Amniotic stem cell (primary cell): ENCODE measurements at places on chromosomes 12 and 14.

DNA sequence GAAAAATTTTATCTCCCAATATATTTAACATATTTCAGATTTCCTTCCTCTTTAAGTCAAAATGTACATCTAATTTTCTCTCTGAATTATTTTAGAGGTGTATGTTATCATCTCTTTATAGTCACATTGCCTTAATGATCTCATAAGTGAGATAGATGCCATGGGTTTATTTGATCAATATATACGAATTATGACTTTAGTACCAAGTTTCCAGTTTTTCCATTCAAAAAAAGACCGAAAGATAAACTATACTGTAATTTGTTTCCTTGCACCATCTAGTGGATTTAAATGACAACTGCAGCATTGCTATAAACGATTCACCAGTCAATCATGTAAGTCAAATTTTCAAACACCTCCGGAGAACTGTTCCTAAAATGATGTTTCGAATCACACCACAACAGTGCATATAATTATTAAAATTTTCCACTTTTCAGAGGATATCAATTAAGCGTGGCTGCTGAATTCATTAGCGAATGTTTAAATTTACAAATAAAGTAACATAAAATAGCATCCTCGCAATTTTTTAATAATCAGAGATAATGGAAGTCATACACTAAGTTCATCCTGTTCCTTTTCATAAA lies 419 bp upstream of the ATXN7L3B start:
- peak; percentile 24 for DNase-seq

GRCh38 chr12:57124261-57124877 lies 3.9 kb upstream of the LRP1 start:
- DNase-seq: peak; percentile 58

DNA sequence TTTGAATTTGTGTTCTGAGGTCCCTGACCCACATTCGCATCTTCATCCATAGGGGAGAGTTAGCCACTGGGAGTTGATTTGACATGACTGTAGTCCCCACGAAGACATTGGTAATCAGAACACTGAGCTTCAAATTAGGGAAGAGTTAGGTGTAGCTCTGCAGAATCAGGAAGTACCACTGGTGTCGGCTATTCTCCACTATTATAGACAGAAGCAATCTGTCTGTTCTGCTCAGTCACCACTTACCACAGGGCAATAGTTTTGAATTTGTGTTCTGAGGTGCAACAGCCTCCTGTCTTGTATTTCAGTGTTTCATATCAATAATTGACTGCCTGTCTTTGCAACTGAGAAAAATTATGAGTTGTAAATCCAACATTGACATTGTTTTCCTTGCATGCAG lies 407.6 kb downstream of the LRFN5 start:
- DNase-seq: no peak

GRCh38 chr12:114166362-114166761 lies 200.2 kb upstream of the RBM19 start:
- peak; percentile 1 for DNase-seq

DNA sequence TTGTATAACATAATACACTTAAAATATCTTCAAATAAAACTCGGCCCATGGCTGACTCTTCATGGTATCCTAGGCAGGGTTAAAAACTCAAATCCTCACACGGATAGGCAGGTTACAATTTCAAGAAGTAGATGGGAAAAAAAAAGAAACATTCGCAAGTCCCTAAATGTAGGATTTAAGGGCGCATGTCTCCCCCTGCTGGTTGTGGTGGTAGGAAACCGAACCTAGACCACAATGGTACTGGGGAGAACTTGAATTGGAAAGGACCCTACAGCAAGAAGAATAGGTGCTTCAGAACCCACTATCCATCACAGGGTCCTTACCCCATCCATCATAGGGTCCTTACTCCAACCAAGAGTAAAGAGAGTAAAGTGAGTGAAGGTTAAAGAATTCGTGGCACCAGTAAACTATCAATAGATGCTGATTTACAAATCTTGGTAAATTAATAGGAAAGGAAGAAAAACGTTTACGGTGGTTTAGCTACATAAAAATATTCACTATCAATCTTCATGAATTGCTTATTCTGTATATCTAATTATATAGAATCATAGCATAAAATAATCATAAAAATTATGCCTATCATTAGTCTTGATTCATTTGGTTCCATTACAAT lies 3.3 kb upstream of the CIPC start:
- peak; percentile 66 for DNase-seq
